Hematopoietic multipotent progenitor cell treated with erythropoietin and hydrocortisone succinate and interleukin-3 and kit ligand, for 4 days (in vitro differentiated cells): ENCODE measurements at places on chromosomes 2 and 18.
A peak's percentile ranks its signal among the peaks of the same experiment; 100 is the strongest.

DNA sequence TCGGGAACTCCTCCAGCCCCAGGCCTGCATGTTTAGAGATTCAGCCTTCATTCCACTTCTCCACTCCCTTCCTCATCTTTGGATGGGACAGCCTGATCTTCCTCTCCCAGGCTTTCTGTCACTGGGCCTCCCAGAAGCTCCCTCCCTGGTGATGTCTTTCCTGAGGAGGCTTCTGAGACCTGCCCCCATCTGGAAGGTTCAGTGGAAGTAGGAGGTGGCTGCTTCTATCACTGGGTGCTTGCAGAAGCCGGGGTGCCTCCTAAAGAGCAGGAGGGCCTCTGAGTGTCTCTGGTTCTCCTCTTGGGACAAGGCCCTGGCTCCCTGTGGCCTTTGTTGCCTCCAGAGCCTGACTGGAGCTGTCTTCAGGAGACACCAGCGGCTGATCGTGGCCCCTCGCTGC, 108.7 kb downstream of the CELF4 start:
- no peak for DNase-seq

- no peak for DNase-seq
These were observed 501.8 kb upstream of the HS6ST1 start for GRCh38 chr2:128820452-128820851.

DNA sequence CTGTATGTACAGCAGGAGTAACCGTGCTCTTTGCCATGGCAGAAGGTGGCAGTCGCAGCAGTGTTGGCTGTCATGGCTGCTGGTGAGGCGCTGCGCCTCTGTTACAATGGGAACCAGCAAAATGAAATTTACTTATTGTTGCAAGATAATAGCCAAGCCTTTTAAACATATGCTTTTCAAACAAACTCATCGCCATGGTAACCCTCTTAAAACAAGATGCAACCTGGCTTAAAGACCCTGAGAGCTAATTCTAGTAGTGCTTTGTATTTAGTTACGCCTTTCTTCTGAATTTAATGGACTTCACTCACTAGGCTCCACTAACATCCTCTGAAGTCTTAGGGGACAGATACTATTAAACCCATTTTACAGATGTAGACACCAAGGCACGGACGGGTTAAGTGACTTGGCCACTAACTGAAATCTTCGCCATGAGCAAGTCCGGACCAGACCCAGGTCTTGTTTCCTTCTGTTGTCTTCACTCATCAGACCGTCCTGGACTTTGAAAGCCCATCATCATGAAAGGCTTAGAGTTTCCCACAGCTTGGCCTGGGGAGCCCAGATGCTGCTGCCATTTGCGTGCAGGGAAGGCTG, 111.6 kb upstream of the ODC1 start:
- DNase-seq = no peak

DNA sequence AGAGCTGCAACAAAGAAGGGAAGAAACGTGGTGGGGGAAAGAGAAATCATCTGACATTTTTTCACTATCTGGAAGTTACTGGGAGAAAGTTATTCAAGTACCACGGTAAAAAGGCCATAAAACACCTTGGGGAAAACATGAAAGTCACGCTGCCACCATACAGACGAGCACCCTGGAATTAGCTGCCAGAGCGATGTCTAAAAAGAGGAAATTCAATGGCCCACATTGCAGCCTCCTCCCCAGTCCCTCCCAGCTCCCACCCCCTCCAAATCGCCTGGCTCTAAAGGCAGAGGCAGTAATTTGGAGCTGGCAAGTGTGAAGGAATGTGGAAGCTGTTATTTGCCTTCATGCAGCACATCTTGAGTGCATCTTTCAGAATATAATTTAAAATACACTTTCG, 192.0 kb downstream of the ALK start:
- DNase-seq = peak; percentile 22
